A549 treated with CpdA at 1 μM for 4 hours (cell line): ENCODE measurements at places on chromosomes 1 and 21. TPM values are rescaled to one million over a fixed set of nuclear protein-coding genes. Genes with fewer than 3 reads are reported as not detected.

Gene ADAMTSL4
- 2.2 to 3.3 TPM (median 3.0 TPM) in 5 replicates for total RNA-seq

Gene CD164L2
- not detected in 5 replicates for total RNA-seq

Gene CELA2B
- not detected in 5 replicates for total RNA-seq

Gene PER3
- total RNA-seq, result 0.77 to 1.3 TPM (median 1.0 TPM) in 5 replicates

Gene PDE4B
- total RNA-seq, result 16.7 to 24.2 TPM (median 18.2 TPM) in 5 replicates

Gene PTPRF
- 81.6 to 112 TPM (median 100 TPM) in 5 replicates for total RNA-seq

Gene SHISA4
- total RNA-seq, result 9.9 to 20.3 TPM (median 17.3 TPM) in 5 replicates

Gene FCRL6
- total RNA-seq, result not detected in 5 replicates

Gene STRIP1
- total RNA-seq, result 11.2 to 14.5 TPM (median 13.2 TPM) in 5 replicates

Gene AIM2
- not detected in 5 replicates for total RNA-seq

Gene PALMD
- total RNA-seq, result 0.38 to 0.71 TPM (median 0.49 TPM) in 5 replicates

Gene CDC14A
- 2.5 to 3.2 TPM (median 2.6 TPM) in 5 replicates for total RNA-seq

Gene RBP7
- total RNA-seq, result 5.5 to 7.3 TPM (median 5.7 TPM) in 5 replicates

Gene LHX4
- 0.42 to 0.48 TPM (median 0.45 TPM) in 5 replicates for total RNA-seq

Gene SPATA45
- 0.17 TPM in 1 of 5 replicates, not detected in the others for total RNA-seq
